ENCODE measurements at places on chromosomes 16 and 17. TPM values are rescaled to one million over a fixed set of nuclear protein-coding genes. Genes with fewer than 3 reads are reported as not detected.
A peak's percentile ranks its signal among the peaks of the same experiment; 100 is the strongest.

- peak; percentile 52 for DNase-seq
Observed at GRCh38 chr17:20156196-20157000, 147.2 kb downstream of the SPECC1 start.

DNA sequence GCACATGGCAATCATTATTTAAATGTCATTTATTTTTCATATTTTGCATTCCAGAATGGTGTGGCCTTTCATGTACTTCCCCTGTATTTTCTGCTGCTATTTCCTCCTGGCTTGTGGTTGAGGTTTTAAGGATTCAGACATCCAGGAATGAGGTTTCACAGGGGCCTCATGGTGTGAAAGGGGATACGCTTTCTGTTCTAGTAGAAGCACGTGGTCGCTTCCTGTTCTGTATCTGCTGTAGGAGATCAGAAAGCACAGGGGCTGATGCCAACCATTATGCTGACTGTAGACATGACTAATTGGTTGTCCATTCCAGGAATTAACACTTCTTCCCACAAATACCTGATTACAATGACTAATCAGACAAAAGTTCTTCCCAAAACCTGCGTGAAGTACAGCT is 405.9 kb downstream of the SHISA9 start:
- DNase-seq = no peak

- peak; percentile 96 for DNase-seq
Observed at GRCh38 chr16:72938795-72939164, 109.1 kb downstream of the ZFHX3 start.

- no peak for DNase-seq
Observed at GRCh38 chr16:2194852-2195321, 1.5 kb downstream of the CASKIN1 start.

FA2H gene
- 0.50 TPM for total RNA-seq

- DNase-seq = peak; percentile 56
Observed at GRCh38 chr17:80873307-80873951, 118.2 kb upstream of the CHMP6 start.

DNA sequence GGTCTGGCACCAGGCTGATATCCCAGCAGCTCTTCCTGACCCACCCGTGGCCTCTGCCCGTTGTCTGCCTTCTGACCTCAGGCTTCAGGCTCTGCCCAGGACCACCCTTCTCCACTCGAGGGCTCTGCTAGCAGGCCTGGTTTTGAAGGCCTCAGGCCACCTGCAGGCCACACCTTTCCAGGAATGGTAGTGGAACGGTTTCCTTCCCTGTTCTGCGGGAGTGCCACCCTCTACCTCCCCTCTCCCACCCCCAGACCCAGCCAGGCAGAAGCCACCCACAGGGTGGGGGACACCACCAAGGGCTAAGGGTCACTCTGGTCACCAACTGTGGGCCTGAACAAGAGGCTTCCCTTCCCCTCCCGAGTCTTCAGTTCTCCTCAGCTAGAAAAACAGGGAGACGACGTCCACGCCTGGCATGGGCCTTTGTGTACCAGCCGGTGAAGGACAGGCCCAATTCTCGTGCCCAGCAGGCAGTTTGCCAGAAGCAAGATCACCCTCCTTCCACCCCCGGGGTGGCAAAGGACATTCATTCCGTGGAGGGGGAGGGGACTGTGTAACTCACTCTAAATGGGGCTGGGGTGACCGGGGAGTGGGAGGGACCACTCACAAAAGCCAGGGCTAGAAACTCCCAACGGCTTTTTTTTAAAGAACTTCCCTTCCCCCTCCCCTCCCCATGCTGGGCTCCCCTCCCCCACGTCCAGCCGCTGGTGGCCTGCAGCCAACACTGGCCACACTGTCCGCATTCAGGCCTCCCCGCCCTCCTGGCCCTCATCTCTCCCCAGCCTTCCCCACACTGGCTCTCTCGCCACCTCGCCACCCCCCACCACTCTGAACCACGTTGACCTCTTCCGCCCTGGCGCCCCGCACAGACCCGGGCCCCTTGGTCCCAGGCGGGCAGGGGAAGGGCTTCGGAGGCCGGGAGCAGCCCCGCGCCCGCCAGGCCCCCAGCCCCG is 7.7 kb downstream of the CBX4 start:
- DNase-seq = peak; percentile 81

DNA sequence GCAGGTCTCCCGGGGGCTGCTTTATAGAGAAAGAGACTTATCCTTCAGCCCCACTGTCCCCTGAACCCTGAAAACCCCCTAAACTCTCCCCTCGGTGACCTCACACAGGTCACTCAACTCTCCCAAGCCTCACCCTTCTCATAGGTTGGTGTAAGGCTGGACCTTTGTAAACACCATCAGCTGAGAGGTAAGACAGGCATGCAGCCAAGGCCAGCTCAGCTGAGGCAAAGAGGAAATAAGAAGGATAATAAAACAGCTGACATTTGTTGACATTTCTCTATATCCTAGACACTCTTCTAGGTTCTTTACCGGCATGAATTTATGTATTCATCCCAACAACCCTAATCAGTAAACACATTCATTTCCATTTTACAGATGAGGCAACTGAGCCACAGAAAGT is 134.3 kb downstream of the CCT6B start:
- no peak for DNase-seq

GJD3 gene
- 1.2 TPM for total RNA-seq

- no peak for DNase-seq
Observed at GRCh38 chr17:81609541-81610311, 27.2 kb downstream of the NPLOC4 start.

- no peak for DNase-seq
Observed at GRCh38 chr16:4631444-4631843, 6.8 kb downstream of the MGRN1 start.

LHX1 gene
- total RNA-seq = not detected

- no peak for DNase-seq
Observed at GRCh38 chr16:15509593-15510535, 75.5 kb downstream of the BMERB1 start.

DNA sequence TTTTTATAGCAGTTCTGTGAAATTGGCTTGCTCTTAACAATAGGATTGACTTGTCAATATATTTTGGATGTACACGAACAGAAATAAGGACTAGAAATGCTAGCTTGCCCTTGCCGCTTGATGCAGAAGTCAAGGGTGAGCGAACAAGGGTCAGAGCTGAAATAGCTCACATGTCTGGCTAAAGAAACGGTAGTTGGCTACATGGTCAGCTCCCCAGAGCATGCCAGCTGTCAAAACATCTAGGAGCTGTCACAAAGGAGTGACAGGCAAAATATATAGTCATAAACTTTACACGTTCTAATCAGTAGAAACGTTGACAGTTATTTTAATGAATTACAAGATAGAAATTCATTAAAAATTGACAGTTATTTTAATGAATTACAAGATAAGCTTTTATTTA is 2.9 kb upstream of the MEIOB start:
- no peak for DNase-seq

- peak; percentile 37 for DNase-seq
Observed at GRCh38 chr16:79767421-79768275, 167.1 kb upstream of the MAF start.

GDPD1 gene
- 3.3 TPM for total RNA-seq

CD300H gene
- not detected for total RNA-seq

NECAB2 gene
- 0.84 TPM for total RNA-seq

CCL5 gene
- 4.2 TPM for total RNA-seq

DNA sequence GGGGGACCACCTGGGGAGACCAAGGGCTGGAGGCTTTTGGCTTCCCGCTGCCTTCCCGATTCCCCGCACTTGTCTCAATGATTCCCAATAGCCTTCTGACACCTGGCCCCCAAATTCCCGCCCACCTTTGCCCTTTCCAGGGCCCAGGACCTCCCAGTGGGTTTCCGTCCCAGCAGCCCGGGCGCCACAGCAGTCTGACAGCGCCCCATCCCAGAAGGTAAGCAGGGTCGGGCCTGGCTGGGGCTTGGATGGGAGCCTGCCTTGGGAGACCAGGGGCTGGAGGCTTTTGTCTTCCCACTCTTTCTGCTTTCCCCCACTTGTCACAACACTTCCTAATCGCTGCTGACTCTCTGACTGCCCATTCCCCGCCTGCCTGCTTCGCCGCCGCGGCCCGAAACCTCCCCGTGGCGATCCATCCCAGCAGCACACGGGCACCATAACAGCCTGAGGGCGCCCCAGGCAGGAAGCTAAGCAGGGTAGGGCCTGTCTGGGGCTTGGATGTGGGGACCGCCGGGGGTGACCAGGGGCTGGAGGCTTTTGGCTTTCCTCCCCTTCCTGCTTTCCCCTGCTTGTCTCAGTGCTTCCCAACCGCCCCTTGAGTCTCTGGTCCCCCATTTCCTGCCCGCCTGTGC is 2289.3 kb downstream of the TP53TG3F start:
- no peak for DNase-seq

DNA sequence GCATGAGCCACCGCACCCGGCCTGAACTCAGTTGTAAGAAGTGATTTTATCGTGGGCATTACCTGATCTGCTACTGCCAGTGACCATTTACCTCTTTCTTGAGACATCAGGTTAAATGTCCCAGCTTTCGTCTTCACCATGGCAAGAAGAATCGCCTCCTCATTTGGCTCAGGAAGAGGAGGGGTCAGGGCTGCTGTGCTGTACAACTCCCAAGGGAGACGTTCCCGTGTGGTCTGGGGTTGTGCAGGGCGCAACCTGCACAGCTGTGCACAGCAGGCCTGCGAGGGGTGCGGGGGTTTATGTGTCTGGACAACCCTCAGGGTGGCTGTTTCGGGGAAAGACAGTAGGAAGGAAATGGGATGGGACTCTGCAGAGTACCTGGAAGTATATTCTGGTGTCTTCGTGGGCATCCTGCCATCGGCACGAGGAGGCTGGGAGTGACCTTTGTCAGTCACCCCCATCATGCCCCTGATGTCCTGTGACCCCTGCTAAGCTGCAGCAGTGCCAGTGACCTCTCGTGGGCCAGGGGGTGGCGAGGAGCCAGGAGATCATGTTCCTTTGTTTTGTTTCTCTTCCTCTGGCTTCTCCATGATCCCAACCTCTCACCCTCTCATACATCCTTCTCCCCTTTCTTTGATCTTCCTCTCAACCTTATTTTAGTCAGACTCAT is 27.3 kb downstream of the CIBAR2 start:
- no peak for DNase-seq

ZG16B gene
- 0.37 TPM for total RNA-seq

DNA sequence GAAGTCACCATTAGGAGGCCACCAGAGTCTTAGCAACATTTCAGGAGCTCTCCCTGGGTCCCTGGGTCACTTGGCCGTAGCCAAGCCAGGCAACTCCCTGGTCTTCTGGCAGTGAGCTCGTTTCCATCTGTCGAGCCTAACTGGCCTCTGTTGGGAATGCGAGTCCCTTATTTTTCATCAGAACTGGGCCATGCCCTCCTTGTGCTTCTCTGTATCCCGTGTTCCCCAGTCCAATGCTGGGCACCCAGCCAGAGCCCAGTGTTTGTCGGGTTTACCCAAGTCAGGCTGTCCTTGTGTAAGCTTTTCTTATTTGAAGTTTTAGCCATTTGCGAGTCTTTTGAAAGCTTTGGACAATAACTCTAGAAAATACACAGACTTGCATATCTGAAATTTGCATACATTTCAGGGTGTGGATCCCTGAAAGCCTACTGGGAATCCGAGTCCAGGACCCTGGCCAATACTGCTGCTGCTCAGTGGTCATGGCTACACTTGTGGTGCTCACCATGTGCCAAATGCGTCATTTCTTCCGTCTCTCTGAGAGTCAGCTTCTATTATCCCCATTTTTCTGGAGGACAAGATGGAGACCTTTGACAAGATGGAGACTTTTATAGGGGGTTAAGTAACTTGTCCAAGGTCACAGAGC is 81.6 kb upstream of the LGALS9 start:
- peak; percentile 70 for DNase-seq

DNA sequence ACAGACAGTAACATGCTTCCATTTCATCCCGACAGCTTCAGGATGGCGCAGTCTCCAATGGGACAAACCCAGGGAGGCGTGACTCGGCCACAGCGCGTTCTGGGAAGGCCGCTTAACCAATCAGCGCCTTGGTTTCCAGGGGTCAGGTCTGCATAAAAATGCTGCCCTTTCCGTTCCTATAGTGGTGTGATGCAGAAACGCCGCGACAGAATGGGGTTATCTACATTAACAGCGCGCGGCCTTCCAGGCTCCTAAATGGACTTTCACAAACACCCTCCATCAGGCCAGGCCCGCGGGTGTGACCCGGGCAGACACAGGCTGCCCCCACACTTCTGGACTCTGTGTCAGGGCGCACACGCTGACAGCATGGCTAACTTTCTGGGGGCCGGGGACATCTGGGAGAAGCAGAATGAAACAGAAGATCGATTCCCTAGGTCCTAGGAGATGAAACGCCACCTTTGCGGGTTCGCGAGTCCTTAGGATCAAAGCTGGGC is 792 bp downstream of the TMEM231 start:
- DNase-seq = peak; percentile 84

- DNase-seq = no peak
Observed at GRCh38 chr17:19717031-19717360, 612 bp upstream of the SLC47A2 start.

PKMYT1 gene
- 0.55 TPM for total RNA-seq

SUPT6H gene
- total RNA-seq = 46.0 TPM

DNA sequence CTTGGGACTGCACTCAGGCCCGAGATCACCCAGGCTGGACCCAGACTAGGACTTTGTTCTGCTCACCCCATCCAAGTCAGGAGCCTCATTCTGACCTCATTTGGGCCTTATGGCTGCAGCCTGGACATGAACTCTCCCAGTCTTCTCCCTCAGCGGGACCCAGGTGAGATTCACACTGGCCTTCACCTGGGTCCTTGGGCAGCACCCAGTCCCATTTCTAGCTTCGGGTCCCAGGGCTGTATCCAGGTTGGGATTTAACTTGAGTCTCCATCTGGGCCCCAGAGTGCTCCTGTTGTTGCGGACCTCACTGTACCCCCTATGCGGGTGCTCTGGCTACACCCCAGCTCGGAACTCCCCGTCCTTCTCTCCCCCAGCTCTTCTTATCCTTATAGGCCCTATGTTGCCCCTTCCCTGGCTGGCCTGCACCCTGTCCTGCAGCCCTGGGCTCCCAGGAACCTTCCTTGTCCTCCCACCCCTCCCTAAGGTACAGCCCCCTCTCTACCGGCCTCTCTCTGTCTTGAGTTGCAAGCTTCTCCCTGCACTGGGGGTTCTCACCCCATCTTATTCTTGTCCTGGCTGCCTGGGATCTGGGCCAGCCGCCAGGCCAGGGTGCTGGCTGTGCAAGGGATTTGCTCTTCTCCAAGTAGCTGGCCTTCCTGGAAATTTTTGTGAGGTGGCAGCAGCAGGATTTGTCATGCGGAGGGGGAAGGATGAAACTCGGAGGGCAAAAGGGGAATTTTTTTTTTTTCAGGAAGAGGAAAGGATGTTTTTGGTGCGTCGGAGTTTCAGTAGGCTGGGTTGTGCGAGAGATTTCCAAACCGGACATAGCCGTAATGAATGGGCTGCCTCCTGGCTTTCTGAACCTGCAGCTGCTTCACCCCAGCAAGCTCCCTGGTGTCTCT is 904 bp downstream of the MAP2K3 start:
- DNase-seq = no peak

- DNase-seq = peak; percentile 76
Observed at GRCh38 chr16:56667581-56668571, at the start of gene MT1G. MT1G (minus strand) TSS chr16:56668065; CDS start chr16:56667993, 72 bp downstream.

GRCh38 chr17:50618941-50619340 is 15.7 kb upstream of the ABCC3 start:
- no peak for DNase-seq

DNA sequence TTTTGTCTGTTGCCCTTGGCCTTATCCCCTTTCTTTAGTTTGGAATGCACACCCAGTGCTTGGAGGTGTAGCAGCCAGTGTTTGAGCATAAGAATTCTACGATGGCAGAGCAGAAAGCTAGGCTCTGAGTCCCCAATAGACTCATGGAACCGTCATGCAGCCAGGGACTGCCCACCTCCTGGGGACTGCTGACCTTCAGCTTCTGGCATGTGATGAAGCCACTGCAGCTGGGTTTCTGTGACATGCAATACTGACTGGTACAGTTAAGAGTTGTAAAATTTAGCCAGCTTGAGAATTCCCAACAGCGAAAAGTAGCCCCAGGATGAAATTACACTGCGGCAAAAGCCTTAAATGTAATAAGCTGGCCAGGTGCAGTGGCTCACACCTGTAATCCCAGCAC is 9.0 kb upstream of the MAP3K14 start:
- DNase-seq = peak; percentile 12

FNDC8 gene
- not detected for total RNA-seq

All from left ventricle myocardium superior (tissue), 1 donor.